ENCODE measurements at places on chromosomes 2 and 18. TPM values are rescaled to one million over a fixed set of nuclear protein-coding genes. Genes with fewer than 3 reads are reported as not detected.

- peak overlapping the region; percentile 73 for H3K27ac ChIP-seq
- H3K4me1 ChIP-seq, result peaks cover 98% of the 10 kb centered on the region
- no peaks in the 10 kb centered on the region for H3K27me3 ChIP-seq
- no peak overlapping the region for H3K4me3 ChIP-seq
- peaks cover 57% of the 10 kb centered on the region for H3K36me3 ChIP-seq
These were observed 116.5 kb downstream of the NCK2 start for GRCh38 chr2:105861200-105861599.

- H3K27ac ChIP-seq, result no peak overlapping the region
- peaks cover 30% of the 10 kb centered on the region for H3K4me1 ChIP-seq
- H3K4me3 ChIP-seq, result no peak overlapping the region
- peaks cover 16% of the 10 kb centered on the region for H3K27me3 ChIP-seq
These were observed 57.0 kb upstream of the CYRIA start for GRCh38 chr2:16722677-16723076.

GRCh38 chr2:134639265-134639664 lies 79.5 kb downstream of the TMEM163 start:
- no peak overlapping the region for H3K27ac ChIP-seq
- no peak for DNase-seq
- no peaks in the 10 kb centered on the region for H3K4me1 ChIP-seq
- no peaks in the 10 kb centered on the region for H3K36me3 ChIP-seq
- no peak overlapping the region for H3K4me3 ChIP-seq
- H3K27me3 ChIP-seq, result peaks cover 7% of the 10 kb centered on the region

DNA sequence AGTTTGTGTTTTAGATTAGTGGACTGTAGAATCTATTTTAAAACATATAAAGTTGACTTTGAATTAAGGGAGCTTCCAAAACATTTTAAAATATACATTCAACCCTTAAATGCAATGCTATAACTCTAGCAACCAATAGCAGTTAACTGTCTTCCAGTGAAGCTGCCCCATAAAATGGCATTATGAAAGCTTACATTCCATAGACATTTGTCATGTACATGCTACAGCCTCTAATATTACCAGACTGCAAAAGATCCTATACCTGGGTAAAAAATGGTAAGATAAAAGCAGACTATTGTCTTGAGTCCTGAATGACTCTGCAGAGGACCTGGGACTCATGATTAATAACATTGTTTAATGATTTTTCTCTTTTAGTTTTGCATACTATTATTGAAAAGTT lies 489.4 kb downstream of the LRP1B start:
- no peak overlapping the region for H3K27ac ChIP-seq
- no peak for DNase-seq
- no peaks in the 10 kb centered on the region for H3K4me1 ChIP-seq
- H3K4me3 ChIP-seq, result no peak overlapping the region
- H3K36me3 ChIP-seq, result no peaks in the 10 kb centered on the region

DNA sequence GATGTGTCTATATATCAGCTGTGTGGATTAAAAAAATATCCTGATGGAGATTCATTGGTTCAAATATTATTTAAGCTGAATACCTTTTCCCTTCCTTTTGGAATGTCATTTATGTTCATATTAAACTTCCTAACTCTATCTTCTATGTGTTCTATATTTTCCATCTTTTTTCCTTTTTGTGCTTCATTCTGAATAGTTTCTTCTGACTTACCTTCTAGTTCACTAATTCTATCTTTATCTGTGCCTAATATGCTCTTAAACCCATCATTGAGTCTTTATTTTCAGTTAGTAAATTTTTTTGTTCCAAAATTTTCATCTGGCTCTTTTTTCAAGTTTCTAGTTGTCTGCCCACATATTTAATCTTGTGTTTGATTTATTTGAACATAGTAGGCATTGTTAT lies 219.4 kb upstream of the STON1 start:
- peaks cover 17% of the 10 kb centered on the region for H3K4me1 ChIP-seq
- no peak overlapping the region for H3K27ac ChIP-seq
- H3K36me3 ChIP-seq, result peaks cover 7% of the 10 kb centered on the region
- H3K27me3 ChIP-seq, result no peaks in the 10 kb centered on the region

- H3K36me3 ChIP-seq, result no peaks in the 10 kb centered on the region
- no peak overlapping the region for H3K27ac ChIP-seq
- no peaks in the 10 kb centered on the region for H3K27me3 ChIP-seq
- no peak overlapping the region for H3K4me3 ChIP-seq
- H3K4me1 ChIP-seq, result no peaks in the 10 kb centered on the region
- no peak for DNase-seq
These were observed 127.3 kb upstream of the ERBB4 start for GRCh38 chr2:212665948-212666347.

- H3K36me3 ChIP-seq, result no peaks in the 10 kb centered on the region
- DNase-seq, result no peak
- peaks cover 19% of the 10 kb centered on the region for H3K27me3 ChIP-seq
These were observed 2.0 kb downstream of the IL1A start for GRCh38 chr2:112782234-112782799.

- H3K27me3 ChIP-seq, result no peaks in the 10 kb centered on the region
- peaks cover 58% of the 10 kb centered on the region for H3K4me1 ChIP-seq
- H3K27ac ChIP-seq, result no peak overlapping the region
- DNase-seq, result no peak
- H3K4me3 ChIP-seq, result no peak overlapping the region
These were observed 17.4 kb downstream of the AFTPH start for GRCh38 chr2:64541547-64541946.

DNA sequence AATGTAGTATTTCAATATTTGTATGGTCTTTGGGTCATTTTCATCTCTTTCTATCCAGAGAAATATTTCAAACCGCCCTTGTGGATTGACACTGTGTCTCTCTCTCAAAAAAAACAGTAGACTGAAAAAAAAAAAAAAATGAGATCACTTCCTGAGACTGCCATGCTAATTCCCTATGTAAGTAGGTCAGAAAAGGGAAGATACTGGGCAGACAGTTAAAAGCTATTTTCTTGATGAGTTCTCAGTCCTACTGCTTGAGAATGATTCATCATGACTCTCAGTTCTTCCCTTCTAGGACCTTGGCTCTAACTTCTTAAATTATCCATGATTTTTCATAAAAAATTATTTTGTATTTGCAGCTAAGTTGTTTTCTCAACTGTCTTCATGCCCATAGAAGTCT lies 672.3 kb upstream of the REG3G start:
- H3K36me3 ChIP-seq, result no peaks in the 10 kb centered on the region
- DNase-seq, result no peak
- no peak overlapping the region for H3K27ac ChIP-seq
- H3K27me3 ChIP-seq, result no peaks in the 10 kb centered on the region
- no peak overlapping the region for H3K4me3 ChIP-seq

DNA sequence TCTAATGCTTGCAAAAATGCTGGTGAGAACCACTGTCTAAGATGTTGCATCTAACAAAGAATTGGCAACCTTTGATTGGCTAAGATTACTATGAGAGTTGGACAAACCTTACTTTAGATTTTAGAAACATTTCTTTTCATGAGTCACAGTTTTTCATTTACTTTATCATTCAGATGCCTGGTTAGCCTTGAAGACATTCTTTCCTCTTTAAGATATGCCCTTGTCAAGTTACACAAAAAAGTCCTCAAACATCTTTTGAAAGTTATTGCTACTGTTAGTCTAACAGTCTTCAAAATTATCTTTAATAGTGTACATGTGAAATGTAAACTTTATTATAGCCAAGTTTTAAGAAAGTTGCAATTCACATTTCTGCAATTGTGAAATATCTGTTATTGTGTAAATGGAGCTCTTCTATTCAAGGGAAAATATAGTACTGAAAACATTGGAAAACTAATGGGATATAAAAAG lies 276.3 kb downstream of the RND3 start:
- no peak for DNase-seq
- H3K27me3 ChIP-seq, result no peaks in the 10 kb centered on the region
- H3K36me3 ChIP-seq, result no peaks in the 10 kb centered on the region
- H3K4me3 ChIP-seq, result no peak overlapping the region
- no peak overlapping the region for H3K27ac ChIP-seq

DNA sequence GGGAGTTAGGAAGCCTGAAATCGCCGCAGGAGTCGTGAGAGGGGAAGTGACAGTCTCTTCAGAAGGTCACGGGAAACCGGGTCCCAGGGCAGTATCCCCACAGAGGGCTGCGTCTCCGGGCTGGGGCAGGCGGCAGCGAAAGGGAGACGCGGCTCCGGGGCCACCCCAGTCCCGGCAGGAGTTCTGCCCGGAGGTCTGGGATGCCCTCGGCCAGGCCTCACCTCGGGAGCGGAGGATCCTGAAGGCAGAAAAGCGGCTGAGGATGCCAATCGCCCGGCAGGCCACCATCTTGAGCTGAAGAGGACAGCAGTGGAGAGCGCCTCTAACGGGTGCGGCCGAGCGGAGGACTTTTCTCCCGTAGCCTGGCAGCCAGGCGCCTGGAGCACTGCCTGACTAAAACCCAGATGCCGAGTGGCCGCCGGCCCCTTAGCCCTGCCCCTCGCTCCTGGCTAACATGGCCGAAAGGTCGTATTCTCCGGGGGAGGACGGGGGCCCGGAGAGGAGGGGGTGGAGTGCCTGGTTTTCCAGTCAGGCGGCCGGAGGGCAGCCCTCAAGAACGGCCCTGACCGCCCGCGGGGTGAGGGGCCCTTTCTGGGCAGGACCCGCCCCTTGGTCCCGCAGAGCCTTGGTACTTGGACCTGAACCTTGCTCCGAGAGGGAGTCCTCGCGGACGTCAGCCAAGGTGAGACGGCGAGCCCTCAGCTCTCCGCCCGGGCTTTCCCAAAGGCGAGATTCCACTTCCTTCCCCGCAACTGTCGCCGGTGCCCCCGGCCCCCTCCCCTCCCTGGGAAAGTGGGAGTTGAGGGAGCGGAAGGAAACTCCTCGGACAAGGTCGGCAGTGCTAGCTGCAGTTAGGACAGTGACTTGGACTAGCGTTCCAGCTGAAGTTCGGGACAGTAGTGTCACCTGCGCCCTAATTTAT lies at the start of the genes HADHA and HADHB:
Gene HADHA (minus strand): TSS at position 324 of the 922 bp plus-strand sequence. CDS start 36 bp downstream, at position 288.
Gene HADHB (plus strand): TSS at position 631 of the 922 bp plus-strand sequence. CDS start 9,316 bp downstream, outside the sequence.
- peak within 1 kb of the TSS; percentile 99 for H3K4me3 ChIP-seq
- peaks cover 17% of the 10 kb centered on the region for H3K36me3 ChIP-seq
- no peaks in the 10 kb centered on the region for H3K27me3 ChIP-seq
- peak within 1 kb of the TSS; percentile 98 for H3K27ac ChIP-seq

DNA sequence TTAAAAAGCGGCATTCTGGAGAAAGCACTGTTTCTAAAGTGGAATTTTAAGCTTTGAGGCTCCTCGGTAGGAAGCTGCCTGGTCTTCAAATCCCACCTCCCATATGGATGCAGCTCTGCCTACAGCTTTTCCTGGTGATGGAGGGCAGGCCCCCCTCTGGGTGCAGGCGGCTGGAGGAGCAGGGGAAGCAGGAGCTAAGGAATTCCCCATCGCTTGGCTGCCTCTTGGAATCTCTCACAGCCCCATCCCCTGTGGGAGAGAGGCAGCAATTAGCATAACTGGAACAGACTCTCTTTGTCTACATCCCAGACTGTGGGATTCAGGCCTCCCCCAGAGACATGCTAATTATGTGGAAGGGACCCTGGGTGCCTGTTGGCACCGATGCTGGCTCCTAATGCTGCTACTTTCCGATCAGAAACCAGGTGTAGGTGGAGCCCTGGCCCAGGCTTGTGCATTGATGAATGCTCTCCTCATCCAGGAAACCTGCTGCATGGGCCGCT lies 51.3 kb downstream of the LIPG start:
- peaks cover 4% of the 10 kb centered on the region for H3K27me3 ChIP-seq
- DNase-seq, result no peak
- H3K4me1 ChIP-seq, result no peaks in the 10 kb centered on the region
- H3K36me3 ChIP-seq, result no peaks in the 10 kb centered on the region

DNA sequence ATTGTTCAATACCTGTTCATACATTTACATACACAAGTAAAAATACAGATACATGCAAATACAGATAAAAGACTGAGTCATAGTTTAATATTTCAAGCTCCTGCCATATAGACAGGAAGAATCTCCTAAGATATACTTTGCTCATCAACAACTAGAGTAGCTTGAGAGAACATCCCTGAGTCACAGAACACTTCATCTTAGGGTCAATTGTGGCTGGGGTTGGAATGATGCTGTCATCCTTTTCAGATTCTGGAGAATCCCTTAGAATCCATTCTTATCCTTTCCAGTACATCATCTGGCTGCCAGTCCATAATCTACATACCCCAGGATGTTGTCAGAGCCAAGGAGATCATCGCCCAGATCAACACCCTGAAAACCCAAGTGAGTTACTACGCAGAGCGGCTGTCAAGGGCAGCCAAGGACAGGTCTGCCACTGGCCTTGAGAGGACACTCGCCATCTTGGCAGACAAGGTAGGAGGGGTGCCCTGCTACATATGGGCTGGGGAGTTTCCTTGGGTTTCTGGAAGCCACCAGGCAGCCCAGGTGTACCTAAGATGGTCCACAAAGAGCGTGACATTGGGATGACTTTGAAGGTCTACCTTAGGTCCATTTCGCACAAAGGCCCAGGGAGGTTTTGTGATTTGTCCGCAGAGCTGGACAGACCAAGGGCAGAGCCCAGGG lies 55.7 kb downstream of the COA5 start:
- peak overlapping the region; percentile 58 for H3K27ac ChIP-seq
- H3K4me1 ChIP-seq, result peaks cover 47% of the 10 kb centered on the region
- H3K4me3 ChIP-seq, result no peak overlapping the region
- no peaks in the 10 kb centered on the region for H3K27me3 ChIP-seq
- peaks cover 40% of the 10 kb centered on the region for H3K36me3 ChIP-seq

DNA sequence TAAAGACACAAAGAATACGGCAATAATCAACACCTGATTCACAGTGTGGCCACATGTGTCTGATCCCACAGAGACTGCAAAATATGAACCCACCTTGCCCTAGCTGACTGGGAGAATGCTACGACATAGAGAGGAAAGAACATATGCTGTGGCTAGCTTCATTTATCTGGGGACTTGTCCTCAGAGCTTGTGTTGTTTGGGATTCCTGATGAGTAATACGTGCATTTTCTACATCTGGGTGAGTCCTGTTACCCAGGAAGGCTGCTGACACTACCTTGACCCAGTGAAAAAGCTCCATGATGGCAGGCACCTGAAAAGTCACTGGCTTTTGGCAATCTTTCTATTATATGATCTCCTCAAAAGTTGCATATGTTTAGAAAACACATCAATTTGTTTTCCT lies 427.7 kb upstream of the LYPD1 start:
- no peak overlapping the region for H3K27ac ChIP-seq
- no peaks in the 10 kb centered on the region for H3K36me3 ChIP-seq
- no peak for DNase-seq
- H3K27me3 ChIP-seq, result no peaks in the 10 kb centered on the region

DNA sequence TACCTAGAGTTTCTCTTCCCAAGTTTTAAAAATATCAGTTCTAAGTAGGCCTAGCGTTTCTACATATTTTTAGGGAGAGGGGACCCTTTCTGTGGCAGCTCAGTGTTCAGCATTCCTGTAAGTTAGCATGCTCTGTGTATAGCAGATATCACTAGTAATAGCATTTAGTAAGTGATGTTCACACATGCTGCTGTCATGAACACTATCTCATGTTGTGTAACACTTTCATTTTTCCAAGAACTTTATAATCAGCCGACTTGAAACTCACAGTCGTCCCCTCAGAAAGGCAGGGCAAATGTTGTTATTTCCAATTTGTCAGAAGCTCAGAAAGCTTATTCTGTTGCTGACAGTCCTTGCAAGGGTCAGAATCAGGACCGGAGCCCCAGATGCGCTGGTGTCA lies 267.7 kb downstream of the ALPK2 start:
- H3K27me3 ChIP-seq, result no peaks in the 10 kb centered on the region
- no peaks in the 10 kb centered on the region for H3K36me3 ChIP-seq
- peaks cover 11% of the 10 kb centered on the region for H3K4me1 ChIP-seq
- H3K4me3 ChIP-seq, result no peak overlapping the region

GRCh38 chr18:8264861-8265411 lies 344.3 kb upstream of the RAB12 start:
- no peaks in the 10 kb centered on the region for H3K27me3 ChIP-seq
- DNase-seq, result no peak
- H3K4me1 ChIP-seq, result no peaks in the 10 kb centered on the region
- no peak overlapping the region for H3K4me3 ChIP-seq
- no peak overlapping the region for H3K27ac ChIP-seq

Gene TNS1
- total RNA-seq, result 0.88 TPM

Gene MROH2A
- total RNA-seq, result not detected

Gene SPC25
- 38.4 TPM for total RNA-seq

Gene IL18R1
- 22.4 TPM for total RNA-seq

Measured in activated CD4-positive, alpha-beta T cell treated with anti-CD3 and anti-CD28 coated beads for 36 hours (primary cell).